NCI-H774 (cell line): ENCODE measurements at places on chromosomes 12 and 14.

GRCh38 chr14:23237772-23238594 is at the start of gene RNF212B:
TSS of gene RNF212B (plus strand) at chr14:23237936. CDS start at chr14:23240346, 2,410 bp downstream.
- DNase-seq: peak; percentile 82

DNA sequence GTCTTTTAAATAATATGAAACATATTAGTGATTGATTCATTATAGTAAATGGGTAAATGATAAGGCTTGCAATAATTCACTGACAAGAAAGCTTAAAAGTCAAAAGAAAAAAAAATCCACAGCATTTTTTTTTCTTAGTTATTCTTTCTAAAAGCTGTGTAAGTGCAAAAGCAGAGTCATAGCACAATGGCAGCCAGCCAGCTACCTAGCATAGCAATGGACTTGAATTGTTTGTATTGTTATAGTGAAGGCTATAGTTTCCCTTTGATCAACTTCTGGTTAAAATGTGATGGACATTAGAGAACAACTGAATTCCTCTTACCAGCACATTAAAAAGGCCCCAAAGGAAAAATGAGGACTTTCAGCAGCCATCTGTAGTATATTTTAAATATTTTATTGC is 232.1 kb downstream of the NAV3 start:
- DNase-seq: peak; percentile 12

GRCh38 chr12:57150400-57151000 is 3.1 kb upstream of the LRP1-AS start:
- no peak for DNase-seq

DNA sequence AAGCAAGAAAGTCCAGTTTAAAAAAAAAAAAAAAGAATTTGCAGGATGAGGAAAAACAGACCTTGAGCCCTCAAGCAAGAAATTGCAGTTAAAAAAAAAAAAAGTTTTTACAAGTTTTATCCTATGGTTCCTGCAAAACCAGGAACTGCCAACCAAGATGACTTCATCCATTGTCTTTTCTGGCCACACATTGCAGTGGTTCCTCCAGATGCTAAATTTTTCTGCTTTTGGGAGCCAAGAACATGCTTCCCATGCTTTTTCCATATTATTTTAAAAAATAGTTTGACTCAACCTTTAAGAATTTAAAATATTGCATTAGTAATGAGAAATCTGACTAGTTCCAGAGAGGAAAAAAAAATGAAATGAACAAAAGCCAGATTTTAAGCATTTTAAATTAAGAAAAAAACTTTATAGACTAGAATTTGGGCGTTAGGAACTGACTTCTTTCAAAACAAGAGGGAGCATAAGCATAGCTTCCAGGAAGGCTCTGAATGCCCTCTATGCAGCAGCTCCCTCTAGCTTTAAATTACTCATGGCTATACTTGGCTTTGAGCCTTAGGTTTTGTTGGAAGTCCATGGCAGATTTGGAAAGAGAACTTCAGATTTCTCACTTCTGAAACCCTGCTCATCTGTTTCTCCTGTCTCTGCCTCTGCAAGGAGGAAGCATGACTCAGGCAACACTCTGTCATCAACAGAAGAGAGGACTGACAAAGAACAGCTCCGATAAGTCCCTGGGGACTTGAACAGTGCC is 124.5 kb downstream of the GPR65 start:
- no peak for DNase-seq

DNA sequence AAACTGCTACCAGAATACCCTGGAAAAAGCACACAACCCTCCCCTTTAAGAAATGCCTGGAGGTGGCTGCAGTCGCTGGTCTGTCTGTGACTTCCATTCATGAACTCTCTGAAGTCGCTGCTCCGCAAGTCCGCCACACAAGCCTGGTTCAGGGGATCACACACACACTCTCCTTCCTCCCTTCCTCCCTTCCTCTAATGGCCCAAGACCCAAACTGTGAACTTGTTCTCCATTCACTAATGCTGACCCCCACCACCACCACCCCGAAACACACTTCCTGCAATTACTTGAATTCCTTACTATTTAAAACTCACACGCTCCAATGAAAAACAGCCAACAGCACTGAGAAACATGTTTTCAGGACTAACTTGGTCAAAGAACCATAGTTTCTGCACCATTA is 1.0 kb upstream of the LMO3 start:
- peak; percentile 36 for DNase-seq

DNA sequence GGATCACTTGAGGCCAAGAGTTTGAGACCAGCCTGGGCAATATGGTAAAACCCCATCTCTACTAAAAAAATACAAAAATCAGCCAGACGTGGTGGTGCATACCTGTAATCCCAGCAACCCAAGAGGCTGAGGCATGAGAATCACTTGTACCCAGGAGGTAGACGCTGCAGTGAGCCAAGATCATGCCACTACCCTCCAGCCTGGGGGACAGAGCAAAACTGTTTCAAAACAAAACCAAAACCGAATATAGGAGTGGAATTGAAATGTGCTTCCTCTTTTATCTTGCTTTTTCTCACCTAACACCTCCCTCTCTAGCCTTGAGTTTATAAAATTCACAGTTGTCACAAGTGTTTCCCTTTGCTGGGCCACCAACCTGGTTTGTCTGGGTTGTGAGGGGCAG is 181.9 kb downstream of the PAH start:
- DNase-seq: no peak

- no peak for DNase-seq
Measured at GRCh38 chr14:96676166-96676565, 121.0 kb upstream of the VRK1 start.
